Activated CD4-positive, alpha-beta T cell treated with anti-CD3 and anti-CD28 coated beads, Interleukin-10, Interleukin-2, amounts not matched to agents 100 ng/mL and 50 ng/mL, durations not matched to agents 16 hours and 8 hours (primary cell): ENCODE measurements at places on chromosomes 2 and 18.

- DNase-seq = no peak
Measured at GRCh38 chr18:924987-925386, 20.3 kb downstream of the ADCYAP1 start.

DNA sequence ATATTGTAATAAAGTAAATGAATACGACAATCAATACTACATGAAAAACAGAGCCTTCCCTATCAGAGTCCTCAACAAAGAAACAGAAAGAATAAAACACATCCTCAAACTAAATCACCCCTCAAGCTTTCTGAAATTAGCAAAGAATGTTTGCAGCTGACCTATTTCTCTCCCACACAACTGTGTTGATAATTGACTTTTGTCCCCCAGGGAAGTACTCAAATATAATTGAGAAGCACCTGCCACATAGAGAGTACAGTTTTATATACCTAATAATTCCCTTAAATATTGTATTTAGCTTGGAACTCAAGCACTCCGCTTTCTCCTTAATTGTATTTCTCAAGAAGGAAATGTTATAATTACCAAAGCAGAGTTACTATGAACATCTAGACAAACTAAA lies 12.6 kb downstream of the CACNB4 start:
- DNase-seq = no peak

DNA sequence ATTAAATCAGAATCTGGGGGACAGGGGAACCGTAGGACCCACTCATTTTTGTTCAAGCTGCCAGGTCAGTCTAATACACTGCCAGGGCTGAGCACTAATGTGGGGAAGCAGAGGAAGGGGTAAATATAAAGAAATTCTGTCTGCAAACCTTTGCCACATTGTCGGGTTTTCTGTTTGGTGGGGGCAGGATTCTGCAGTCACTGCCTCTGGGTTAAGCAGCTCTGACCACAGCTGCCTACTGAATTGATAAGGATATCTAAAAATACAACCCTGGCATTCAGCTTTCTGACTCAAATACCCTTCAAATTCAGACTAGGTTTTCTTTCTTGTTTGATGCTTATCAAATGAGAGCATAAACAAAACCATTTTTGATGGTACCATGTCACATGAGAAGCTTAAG lies 6.0 kb downstream of the DNER start:
- no peak for DNase-seq

- peak; percentile 34 for DNase-seq
Measured at GRCh38 chr2:238238766-238239542, 884 bp downstream of the HES6 start.

DNA sequence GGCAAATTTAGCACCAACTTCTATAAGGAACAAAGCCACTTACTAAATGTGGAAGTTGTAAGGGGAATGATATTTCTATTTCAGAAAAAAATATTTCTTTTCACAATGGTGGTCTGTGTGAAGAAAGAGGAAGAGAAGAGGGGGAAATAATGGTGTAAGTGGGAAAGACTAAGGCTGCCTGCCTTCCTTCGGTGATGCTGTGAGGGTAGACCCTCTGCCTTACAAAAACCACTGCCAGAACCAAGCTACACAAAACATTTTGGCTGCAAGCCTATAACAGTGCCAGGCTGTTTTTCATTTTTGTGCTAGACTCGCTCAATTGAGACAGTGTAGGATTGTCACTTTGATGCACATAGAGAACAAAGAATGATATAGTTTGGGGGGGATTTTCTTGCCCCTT lies 286.6 kb downstream of the ZEB2 start:
- peak; percentile 42 for DNase-seq
